Stimulated activated CD8-positive, alpha-beta memory T cell treated with anti-CD3 and anti-CD28 coated beads, Interleukin-7, amount 100 ng/mL, for 48 hours (primary cell): ENCODE measurements at places on chromosomes 13 and 19.

- DNase-seq, result no peak
These were observed 817.5 kb upstream of the SLC10A2 start for GRCh38 chr13:103883698-103884097.

GRCh38 chr19:12984143-12984627 lies 11.1 kb upstream of the NFIX start:
- no peak for DNase-seq

- DNase-seq, result no peak
These were observed 10.7 kb upstream of the MCF2L start for GRCh38 chr13:112958127-112958989.

GRCh38 chr13:79541426-79542049 lies 60.6 kb downstream of the NDFIP2 start:
- DNase-seq, result no peak

GRCh38 chr19:35246466-35247092 lies 2.2 kb upstream of the LSR start:
- no peak for DNase-seq

DNA sequence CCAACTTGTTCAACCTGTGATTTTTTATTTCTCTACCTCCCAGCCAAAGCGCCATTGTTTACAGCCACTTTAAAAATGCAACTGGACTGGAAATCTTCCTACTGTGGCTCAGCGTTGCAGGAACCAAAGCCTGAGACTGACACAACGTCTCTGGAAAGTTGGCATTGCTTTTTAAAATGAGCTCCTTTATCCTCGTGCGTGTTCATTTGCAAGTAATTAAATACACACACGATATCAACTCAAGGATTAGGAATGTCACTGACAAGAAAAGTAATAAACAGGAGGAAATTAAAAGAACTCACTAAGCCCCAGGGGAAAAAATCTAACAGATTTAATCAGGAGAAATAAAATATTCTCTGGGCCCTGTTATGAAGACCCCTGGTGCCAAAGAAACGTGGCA lies 184.6 kb upstream of the IRS2 start:
- no peak for DNase-seq

DNA sequence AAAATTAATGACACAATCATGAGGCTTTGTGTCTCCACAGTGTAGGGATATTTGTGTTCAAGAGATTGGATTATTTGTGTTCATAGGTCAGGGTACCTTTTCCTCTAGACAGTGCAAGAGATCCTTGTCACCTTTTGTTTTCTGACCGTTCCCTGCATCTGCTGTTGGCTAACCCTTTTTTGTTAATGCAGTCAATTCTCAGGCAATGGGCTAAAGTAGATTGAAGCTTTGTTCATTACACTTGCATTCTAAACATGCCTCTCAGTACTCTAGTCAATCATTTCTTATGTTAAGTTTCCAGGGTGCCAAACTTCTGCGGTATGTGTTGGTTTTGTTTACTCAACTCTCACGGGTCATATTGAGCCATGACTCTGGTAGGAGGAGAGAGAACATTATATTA lies 1.8 kb upstream of the MED4 start:
- no peak for DNase-seq

DNA sequence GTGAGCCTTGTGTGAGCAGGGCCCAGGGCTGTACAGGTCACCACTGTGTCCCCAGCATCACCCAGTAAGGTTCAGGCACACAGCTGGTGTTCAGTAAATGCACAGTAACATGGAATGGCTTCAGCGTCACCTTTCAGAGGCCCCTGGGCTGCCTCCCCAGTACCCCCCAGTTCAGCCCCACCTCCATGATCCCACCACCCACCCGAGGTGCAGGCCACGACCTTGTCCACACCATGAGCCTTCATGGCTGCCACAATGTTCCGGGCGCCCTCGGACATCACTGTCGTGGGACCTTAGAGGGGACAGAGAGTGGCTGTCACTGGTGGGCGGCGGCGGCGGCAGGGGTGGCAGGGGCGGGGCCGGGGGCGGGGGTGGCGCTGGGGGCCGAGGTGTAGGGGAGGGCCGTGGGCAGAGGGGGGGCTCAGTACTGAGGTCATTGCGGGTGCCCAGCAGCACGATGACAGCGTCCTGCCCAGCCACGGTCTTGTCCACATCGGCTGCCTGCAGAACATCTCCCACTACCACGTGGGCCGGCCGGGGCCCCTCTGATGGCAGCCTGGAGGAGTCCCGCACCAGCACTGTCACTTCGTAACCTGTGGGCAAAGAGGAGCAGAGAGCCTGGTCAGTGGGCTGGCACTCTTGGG lies 7.5 kb downstream of the BLVRB start:
- no peak for DNase-seq

DNA sequence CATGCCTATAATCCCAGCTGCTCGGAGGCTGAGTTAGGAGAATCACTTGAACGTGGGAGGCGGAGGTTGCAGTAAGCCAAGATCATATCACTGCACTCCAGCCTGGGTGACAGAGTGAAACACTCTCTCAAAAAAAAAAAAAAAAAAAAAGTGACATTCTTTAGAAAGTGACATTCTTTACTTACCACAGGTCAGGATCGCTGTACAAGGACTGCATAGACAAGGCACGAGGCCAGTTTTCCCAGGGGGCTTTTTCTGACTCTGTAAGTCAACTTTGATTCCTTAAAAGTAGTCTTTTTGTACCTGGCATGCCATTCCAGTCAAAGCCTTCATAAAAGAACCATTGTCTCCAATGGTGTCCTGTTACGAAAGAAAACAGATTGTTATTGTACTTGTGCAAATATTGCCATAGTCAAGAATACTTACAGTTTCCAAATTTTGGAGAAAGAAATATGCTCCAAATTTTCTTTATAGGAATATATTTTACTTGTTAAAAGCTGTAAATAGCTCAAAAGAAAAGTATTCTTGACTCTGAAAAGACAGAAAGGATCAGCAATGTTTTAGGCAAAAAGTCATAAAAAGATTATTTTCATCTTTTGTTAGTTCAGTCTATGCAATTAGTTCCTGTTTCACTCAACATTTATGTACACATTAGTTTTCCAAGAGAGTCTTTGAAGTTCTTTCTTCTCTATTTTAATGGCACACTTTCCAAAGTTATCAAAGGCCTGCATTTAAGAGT lies 39.3 kb downstream of the CEACAM1 start:
- DNase-seq, result no peak

- DNase-seq, result no peak
These were observed 43.1 kb downstream of the TSHZ3 start for GRCh38 chr19:31306006-31306753.

GRCh38 chr13:71517004-71517403 lies 350.0 kb downstream of the DACH1 start:
- DNase-seq, result no peak

GRCh38 chr19:38528213-38528755 lies 89.5 kb downstream of the MAP4K1 start:
- DNase-seq, result no peak

DNA sequence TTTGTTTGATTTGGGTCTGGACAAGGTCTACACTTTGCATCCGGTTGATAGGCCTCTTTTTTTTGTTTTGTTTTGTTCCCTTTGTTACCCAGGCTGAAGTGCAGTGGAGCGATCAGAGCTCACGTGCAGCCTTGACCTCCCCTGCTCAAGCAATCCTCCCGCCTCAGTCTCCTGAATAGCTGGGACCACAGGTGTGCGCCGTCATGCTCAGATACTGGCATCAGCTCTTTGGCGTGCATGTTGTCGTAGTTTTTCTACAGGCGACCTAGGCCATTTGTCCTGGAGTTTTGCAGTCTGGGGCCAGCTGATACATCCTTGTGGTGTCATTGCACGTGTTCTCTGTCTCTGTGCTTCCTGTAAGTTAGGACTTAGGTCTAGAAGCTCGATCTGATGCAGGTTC lies 16.3 kb downstream of the PAK4 start:
- no peak for DNase-seq

- DNase-seq, result no peak
These were observed 35.5 kb downstream of the AKAP11 start for GRCh38 chr13:42307461-42307860.

GRCh38 chr13:32354040-32354439 lies 38.7 kb downstream of the BRCA2 start:
- DNase-seq, result no peak

- no peak for DNase-seq
These were observed 4.4 kb downstream of the ELSPBP1 start for GRCh38 chr19:47998800-47999199.

GRCh38 chr19:50858886-50859285 lies 4.2 kb downstream of the KLK3 start:
- no peak for DNase-seq

- no peak for DNase-seq
These were observed 16.5 kb upstream of the ATP1A3 start for GRCh38 chr19:42010245-42011126.

DNA sequence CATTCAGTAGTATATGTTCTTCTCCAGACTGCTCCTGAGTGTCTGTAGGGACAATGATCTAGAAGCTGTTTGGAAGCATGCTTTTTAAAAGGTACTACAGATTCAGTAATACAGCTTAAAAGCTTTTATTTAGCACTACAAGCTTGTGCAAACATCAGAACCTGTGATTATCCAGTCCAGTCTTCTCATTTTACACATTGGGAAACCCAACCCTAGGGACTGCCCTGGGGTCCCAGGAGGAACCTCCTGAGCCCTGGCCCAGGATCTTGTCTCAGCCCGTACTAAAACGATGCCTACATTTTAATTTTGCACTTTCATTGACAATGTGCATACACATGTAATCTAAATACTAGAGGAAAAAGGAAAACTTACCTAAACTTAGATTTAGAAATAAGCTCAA lies 12.5 kb downstream of the DOCK9 start:
- DNase-seq, result no peak

DNA sequence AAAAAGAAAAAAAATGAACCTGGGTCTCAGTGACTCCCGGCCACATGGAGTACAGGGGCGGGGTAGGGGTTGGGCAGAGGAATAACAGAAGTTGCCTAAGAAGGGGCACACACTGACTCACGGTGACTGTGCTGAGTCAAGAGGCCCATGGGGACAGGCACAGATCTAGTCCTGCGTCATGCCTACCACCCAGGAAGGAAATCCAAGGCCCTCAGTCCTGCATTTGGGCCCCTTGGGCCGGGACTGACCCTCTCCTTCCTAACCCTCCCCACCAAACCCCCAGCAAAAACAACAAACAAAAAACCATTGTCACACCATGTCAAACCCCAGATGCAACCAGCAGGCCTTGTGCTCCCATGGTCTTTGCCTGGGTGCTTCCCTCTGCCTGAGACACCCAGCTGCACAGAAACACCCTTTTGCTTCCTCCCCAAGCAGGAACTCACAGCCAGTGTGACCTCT lies 9.6 kb upstream of the NOTCH3 start:
- DNase-seq, result no peak

GRCh38 chr19:7701654-7702457 lies at the start of gene FCER2:
Gene FCER2, minus strand, starts transcription at chr19:7702131. Its CDS starts 2,371 bp downstream, at chr19:7699760.
- no peak for DNase-seq

DNA sequence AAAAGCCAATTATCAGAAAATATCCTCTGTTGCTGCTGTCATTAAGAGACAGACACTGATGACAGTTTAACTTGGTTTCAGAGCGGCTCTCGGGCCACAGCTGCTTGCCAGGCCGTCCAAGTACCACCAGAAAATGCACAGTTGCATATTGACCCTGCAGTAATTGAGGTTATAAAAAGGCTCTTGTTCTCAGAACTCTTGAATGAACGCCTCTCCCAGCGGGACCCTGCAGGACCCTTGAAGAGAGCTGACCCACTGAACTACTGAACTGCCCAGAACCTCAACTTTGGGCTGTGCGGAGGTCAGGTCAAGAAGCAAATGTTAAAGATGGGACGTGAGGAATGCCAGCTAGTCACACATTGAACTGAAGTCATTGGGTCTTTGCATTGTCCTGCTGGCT lies 1559.0 kb upstream of the SLC10A2 start:
- DNase-seq, result no peak

GRCh38 chr19:4292515-4292914 lies 9.7 kb downstream of the TMIGD2 start:
- no peak for DNase-seq

GRCh38 chr13:26185720-26186117 lies 36.4 kb downstream of the RNF6 start:
- no peak for DNase-seq

DNA sequence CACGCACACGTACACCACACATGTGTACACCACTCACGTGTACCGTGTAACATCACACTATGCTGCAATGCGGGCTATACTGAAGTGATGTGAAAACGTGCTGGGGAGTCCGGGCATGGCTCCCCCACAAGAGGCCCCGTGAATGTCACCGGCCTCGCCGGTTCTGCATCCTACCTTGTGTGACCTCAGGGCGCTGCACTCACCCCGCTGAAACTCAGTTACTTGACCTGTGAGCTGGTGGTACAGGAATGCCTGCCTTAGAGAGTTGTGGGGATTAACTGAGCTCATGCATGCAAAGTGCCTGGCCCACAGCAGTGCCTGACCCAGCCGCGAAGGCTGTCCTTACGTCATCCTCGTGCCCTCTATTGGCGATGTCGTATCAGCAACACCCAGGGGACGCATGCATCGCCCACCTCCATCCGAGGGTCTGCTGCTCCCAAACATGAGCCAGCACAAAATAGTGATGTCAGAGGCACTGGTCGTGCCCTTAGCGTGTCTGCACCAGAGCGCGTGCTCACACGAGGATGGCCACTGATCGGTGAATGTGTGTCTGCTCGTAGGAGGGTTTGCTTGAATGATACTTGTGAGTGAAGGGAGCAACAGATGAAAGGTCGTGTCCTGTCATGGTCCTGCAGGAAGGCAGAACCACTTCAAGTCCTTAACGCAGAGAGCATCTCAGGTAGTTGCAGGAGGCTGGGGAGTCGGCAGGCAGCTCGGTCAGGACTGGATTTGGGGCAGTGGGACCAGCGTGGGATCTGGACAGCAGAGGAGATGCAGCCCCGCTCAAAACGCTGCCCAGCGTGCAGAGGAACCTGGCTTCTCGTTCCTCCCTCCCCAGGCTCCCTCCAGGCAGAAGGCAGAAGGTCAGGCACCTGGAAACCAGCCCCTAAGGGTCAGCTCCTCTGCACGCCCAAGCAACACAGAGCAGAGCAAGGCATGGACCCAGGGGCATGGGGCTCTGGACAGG lies 126.2 kb upstream of the SPACA7 start:
- no peak for DNase-seq

GRCh38 chr13:78402708-78403400 lies 200.5 kb downstream of the POU4F1 start:
- no peak for DNase-seq

DNA sequence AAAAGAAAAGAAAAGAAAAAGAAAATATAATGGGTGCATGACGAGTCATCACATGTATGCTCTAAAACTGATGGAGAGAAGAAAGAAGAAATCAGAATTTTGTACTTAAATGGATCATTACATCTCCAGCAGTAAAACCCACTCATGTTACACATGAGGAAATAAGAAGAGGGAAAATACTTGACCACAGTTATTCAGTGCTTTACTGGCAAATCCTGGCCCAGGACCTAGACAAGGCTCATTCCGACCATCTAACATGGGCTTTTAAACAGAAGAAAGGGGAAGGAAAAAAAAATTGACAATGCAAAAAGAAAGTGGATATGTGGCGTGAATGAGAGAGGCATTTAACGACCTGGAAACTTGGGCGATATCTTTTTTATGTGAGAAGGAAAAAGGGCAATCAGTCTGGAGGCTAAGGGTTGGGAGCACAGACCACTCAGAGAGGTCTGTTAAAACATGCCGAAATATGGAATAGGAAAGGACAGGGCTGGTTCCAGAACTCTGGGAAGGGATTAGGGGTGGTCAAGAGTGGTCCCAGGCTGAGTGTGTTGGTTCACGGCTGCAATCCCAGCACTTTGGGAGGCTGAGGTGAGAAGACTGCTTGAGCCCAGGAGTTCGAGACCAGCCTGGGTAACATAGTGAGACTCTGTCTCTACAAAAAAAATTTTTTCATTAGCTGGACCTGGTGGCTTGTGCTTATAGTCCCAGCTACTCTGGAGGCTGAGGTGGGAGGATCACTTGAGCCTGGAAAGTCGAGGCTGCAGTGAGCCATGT lies 1.6 kb downstream of the SIGLECL1 start:
- no peak for DNase-seq

- no peak for DNase-seq
These were observed 202.6 kb upstream of the UFM1 start for GRCh38 chr13:38147050-38147449.
